Kidney (tissue), 22 donors: ENCODE measurements at places on chromosomes 5 and 9. TPM values are rescaled to one million over a fixed set of nuclear protein-coding genes. Genes with fewer than 3 reads are reported as not detected.

DNA sequence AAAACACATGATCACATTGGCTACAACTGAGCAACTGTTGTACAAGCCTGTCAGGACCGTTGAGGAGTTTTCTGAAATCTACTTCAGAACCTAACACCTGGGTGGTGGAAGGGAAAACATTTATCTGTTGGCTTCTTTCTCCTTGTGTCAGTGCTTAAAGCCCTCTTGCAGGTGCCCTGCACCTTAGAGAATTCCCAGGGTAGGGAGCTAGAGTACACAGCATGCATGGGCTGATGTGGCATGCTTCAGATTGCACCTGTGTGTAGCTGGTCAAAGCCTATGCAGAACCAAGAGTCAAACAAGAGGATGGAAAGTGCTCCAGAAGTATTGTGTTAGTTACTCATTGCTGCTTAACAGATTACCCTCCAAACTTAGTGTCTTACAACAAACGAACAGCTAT, 33.6 kb upstream of the ZBED3 start:
- H3K4me3 ChIP-seq: no peak overlapping the region
- H3K36me3 ChIP-seq: no peaks in the 10 kb centered on the region
- H3K27me3 ChIP-seq: no peaks in the 10 kb centered on the region
- H3K27ac ChIP-seq: no peak overlapping the region
- DNase-seq: no peak

DNA sequence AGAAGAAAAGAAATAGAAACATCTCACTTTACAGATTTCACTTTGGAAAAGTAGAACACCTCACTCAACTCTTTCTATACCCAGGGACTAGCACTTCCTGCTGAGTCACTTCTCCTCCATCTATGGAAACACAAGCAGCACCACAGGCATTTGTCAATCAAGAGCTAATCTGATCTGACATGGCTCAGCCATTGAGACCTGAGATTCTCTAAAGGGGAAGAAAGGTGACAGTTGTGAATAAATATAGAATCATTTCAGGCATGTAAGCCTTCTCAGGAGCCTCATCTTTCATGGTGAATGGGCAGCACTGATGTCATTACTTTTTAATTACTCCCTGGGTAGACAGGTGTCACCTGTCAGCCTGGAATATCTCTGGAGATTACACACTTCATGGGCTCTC, 559.8 kb downstream of the HINT1 start:
- DNase-seq: no peak
- H3K27ac ChIP-seq: no peak overlapping the region
- no peak overlapping the region for H3K4me3 ChIP-seq
- no peaks in the 10 kb centered on the region for H3K4me1 ChIP-seq
- no peaks in the 10 kb centered on the region for H3K36me3 ChIP-seq

PIP5KL1 gene
- 3.0 TPM for total RNA-seq

FCHO2 gene
- 48.1 TPM for total RNA-seq

SNX30 gene
- total RNA-seq: 22.9 TPM

TAF11L2 gene
- not detected for total RNA-seq
